ENCODE measurements at places on chromosomes 4 and X.

GRCh38 chr4:15457406-15458201 is 12.1 kb upstream of the CC2D2A start:
- no peak for DNase-seq

DNA sequence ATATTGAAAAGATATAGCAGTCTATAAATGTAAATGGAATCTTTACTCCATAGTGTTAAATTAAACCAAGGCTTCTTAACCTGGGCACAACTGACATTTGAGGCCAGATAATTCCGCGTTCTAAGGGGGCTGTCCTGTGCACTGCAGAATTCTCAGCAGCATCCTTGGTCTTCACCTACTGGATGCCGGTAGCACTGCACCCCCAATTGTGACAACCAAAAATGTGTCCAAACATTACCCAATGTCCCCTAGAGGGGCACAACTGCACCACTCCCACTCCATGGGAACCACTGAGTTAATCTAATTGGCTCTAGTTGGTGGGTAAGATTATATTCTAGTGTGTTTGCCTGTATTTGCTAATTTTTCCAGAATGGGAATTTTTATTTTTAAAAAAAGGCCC is 16.6 kb downstream of the AP1S2 start:
- DNase-seq: no peak

GRCh38 chrX:72478853-72479252 is 93.8 kb downstream of the HDAC8 start:
- no peak for DNase-seq

DNA sequence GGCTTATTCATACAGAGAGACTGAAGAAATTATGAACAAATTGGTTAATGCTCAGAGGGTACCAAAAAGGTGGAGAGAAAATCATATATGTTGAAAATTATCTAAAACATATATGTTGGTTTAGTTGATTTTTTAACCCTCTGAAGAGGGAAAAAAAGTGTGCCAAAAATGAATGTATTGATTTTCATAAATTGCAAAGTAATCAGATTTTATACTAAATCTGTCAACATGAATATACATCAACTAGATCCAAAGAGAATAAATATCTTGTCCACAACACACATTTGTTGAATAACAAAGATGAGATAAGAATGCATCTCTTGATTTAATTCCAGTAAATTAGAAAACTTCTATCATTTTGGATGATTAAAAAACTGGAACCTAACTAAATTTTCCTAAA is 125.3 kb upstream of the TACR3 start:
- no peak for DNase-seq

- DNase-seq: no peak
These were observed 65.2 kb downstream of the AMMECR1 start for GRCh38 chrX:110252711-110253110.

GRCh38 chr4:11505221-11505971 is 76.7 kb upstream of the HS3ST1 start:
- no peak for DNase-seq

DNA sequence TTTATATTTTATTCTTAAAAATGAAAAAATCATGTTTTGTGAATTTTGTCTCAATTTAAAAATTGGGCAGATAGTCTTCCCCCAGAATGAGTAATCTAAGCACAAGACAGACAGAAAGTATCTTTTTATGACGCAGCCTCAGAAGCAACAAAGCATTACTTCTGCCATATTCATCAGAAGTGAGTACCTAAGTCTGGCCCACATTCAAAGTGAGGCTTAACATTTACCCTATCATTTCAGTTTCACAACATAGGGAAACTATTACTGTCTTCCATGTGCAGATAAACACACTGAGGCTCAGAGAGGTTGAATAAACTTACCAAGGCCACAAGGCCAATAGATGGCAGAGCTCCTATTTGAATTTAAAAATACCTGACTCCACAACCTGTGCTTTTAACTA is 4.4 kb upstream of the PRDX4 start:
- DNase-seq: no peak

DNA sequence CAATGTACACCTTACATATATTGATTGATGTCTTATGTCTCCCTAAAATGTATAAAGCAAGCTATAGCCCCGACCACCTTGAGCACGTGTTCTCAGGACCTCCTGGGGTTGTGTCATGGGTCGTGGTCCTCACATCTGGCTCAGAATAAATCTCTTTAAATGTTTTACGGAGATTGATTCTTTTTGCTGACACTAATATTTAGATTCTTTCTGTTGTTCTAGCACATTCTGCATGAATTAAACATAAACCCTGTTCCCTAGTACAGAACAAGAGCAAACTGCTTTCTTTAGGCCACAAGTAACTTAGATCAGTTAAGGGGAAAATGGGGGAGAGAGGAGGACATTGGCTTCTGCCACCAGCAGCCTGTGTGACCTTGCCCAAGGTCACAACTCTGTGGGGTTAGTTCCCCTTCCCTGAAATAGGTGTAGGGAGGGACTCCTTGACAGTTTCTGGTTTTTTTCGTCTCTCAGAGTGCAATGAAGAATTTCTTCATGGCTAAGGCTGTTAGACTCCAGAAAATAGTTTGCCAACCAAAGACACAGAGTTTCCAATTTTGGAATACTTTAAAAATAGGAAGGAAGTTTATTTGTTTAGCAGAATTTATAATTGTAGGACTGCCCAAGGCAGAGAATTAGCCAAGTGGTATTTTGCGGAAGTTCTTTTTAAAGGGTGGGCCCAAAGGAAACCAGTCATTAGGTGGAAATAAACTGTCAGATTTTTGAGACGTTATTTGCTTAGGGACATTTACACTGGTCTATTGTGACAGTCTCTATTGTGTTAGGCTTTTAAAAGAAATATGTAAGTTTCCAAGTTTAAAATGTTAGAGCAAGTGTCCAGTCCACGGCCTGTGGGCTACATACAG is 29.4 kb downstream of the PTTG2 start:
- no peak for DNase-seq

DNA sequence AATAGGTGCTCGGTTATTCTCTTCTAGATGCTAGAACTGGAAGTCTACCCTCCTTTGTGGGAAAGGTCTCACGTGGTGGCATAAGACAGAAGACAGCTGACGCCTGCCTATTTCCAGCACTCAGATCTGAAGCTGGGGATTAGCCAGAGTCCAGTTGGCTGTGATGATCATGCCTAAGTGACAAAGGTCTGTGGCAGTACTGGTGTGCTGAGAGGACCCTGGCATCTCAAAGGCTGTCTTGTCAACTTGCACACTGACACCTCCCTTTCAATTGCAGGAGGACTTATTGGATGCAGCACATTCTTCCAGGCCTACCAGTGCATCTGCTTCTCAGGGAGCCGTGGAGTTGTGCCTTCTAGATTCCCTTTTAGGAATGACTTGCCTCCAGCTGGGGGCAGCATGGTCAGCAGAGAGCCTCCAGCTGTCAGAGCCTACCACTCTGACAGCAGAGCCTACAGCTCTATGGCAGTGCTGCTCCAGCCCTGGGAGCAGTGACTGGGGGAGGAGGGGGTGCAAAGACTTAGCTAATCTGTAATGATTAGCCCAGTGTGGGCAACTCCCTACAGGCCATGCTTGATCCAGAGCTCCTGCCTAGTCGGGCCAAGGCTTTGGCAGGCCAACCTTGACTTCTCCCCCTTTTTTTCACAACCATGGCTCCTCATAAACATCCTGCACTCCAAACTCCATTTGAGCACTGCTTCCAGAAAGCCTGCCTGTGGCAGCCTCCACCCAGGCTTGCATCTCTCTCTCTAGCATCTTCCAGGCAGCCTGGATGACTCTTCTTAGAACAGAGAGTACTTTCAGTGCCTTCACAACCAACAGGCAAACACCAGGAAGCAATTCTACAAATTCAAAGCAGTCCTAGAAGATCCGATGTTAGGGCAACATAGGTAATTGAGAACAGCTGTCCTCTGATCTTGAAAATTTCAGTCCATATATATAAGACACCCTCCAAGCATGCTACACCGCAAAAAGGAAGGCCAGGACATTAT is 13.8 kb upstream of the FGFBP2 start:
- no peak for DNase-seq

- no peak for DNase-seq
These were observed 156.5 kb upstream of the ZCCHC13 start for GRCh38 chrX:74147439-74147838.

GRCh38 chr4:134117392-134118183 is 84.0 kb downstream of the PABPC4L start:
- no peak for DNase-seq

GRCh38 chrX:134526399-134526798 is 66.4 kb downstream of the HPRT1 start:
- DNase-seq: no peak

- DNase-seq: no peak
These were observed 72.0 kb upstream of the NDUFC1 start for GRCh38 chr4:139374251-139374650.

DNA sequence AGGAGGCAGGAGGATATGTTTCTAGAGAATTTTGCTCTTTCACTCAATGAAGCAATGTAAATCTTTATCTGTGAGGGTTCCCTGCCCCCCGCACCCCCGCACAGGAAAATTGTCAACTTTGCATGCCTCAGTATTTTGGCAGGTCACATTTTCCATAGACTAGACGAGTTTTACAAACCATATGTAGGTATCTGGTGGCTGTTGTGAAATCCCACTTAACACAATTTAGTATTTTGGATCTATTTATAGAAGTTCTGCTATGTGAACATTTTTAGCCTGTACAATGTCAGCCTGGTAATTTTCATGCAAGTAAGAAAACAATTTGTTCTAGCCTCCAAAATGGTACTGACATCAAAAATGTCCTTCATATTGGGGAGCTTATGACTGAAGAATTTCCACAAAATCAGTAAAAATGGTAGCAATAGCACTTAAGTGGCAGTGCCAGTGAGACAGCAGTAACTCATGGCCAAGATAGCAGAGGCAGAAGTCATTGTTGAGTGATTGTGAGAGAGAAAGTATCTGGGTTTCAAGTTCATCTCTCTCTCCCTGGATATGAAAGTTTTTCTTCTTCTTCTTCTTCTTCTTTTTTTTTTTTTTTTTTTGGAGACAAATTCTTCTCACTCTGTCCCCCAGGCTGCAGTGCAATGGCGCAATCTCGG is 12.4 kb upstream of the FRYL start:
- no peak for DNase-seq

DNA sequence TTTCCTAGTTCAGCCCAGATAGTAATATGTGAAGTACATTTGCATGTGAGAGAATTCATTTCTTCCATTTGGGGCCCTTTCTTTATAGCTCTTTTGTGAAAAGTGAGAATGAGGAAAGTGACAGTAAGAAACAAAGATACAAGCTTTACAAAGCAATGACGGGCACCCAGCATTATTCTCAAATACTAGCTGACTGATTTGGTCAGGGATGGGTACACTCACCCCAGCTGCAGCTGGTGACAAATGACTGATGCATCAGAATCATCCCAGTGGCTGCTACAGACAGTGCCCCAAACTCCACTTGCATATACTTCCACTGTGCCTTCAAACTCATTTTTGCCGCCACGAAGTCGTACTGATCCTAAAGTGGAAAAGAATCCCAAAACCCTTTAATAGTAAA is 14.8 kb downstream of the PRSS12 start:
- no peak for DNase-seq

GRCh38 chr4:76058888-76059426 is 15.6 kb upstream of the ART3 start:
- DNase-seq: no peak

- DNase-seq: no peak
These were observed 15.7 kb downstream of the ATP10D start for GRCh38 chr4:47500776-47501175.

GRCh38 chr4:4440333-4441061 is 53.6 kb downstream of the NSG1 start:
- DNase-seq: no peak

DNA sequence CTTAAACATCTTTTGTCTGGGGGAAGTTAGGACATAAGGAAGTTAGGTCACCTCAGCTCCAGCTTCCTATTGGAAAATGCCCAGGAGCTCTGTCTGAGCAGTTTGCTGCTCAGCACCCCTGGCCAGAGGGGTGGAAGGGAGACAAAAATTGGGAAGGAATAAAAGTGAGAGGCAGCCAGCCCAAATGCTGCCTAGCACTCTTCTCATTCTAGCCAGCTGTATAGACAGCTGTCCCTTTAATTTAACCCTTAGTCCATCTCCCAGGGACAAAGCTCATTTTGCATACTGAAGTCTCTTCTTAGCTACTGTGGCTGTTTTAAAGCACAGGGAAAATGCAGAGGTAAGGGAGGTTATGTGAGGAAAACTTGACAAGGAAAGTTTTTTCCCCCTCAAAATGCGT is 89.5 kb upstream of the CITED1 start:
- DNase-seq: no peak

DNA sequence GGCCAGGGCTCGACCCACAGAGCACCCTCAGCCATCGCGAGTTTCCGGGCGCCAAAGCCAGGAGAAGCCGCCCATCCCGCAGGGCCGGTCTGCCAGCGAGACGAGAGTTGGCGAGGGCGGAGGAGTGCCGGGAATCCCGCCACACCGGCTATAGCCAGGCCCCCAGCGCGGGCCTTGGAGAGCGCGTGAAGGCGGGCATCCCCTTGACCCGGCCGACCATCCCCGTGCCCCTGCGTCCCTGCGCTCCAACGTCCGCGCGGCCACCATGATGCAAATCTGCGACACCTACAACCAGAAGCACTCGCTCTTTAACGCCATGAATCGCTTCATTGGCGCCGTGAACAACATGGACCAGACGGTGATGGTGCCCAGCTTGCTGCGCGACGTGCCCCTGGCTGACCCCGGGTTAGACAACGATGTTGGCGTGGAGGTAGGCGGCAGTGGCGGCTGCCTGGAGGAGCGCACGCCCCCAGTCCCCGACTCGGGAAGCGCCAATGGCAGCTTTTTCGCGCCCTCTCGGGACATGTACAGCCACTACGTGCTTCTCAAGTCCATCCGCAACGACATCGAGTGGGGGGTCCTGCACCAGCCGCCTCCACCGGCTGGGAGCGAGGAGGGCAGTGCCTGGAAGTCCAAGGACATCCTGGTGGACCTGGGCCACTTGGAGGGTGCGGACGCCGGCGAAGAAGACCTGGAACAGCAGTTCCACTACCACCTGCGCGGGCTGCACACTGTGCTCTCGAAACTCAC is 3.6 kb downstream of the MID1IP1 start:
- peak; percentile 59 for DNase-seq

GRCh38 chr4:101328063-101328602 is 19.2 kb downstream of the PPP3CA start:
- DNase-seq: no peak

DNA sequence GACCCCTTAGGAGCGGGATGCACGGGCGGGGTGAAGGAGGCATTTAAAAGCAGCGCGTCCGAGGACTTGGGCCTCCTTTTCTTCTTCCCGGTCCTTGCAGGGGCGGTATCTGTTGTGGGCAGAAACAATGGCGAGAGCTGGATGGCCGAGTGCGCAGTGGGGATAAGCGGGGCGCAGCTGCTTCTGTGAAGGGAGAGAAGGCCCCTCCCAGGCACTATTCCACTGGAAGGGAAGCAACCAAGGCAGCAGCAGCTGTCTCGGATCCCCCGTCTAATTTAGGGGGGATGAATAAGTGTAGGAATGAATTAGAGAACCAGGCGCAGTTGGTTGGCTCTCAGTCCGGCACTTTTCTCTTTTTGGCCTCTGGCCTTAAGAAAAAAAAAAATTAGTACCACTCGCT is 995 bp downstream of the SMARCA5 start:
- DNase-seq: peak; percentile 75

DNA sequence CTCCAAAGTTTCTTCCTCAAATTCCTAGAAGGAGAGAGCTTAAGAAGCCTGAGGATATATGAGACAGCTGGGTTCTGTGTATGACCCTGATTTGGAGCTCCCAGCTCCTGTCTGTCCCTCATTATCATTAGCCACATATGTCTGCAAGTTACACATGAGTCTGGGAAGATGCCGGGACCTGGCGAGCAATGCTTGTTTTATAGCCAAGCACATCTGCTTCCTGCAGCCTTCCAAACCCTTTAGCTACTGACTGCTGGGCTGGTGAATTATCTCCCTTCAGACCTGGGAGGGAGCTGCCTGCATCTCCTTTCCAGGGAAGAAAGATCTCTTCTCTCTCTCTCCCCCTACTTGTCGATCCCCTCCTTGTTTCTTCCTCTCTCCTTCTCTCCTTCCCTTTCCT is 556.7 kb upstream of the BOD1L1 start:
- DNase-seq: peak; percentile 64

Measured in islet precursor cell (in vitro differentiated cells).